Stimulated activated CD8-positive, alpha-beta memory T cell treated with anti-CD3 and anti-CD28 coated beads, Interleukin-12 subunit alpha, Interleukin-12 subunit beta, amount 100 ng/mL, for 1 hour (primary cell): ENCODE measurements at places on chromosomes 5 and 9.

DNA sequence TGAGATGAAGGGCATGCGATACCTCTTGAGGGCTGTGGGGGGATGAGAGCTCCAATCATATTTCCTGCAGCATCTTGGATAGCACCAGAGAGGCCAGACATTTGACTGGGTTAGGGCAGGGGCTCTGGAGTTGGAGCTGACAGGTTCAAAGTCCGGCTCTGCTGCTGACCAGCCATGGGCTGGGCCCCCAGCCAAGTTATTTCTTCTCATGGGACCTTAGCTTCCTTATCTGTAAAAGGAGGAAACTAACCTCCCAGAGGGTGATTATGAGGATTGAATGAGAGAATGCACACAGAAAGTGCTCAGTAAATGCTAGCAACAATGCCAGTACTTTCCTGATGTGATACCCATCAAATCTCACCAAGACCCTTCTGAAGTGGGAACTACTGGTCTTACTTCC is 65.2 kb upstream of the SLC25A51 start:
- DNase-seq = no peak

GRCh38 chr5:68336200-68336599 is 120.6 kb downstream of the PIK3R1 start:
- no peak for DNase-seq

DNA sequence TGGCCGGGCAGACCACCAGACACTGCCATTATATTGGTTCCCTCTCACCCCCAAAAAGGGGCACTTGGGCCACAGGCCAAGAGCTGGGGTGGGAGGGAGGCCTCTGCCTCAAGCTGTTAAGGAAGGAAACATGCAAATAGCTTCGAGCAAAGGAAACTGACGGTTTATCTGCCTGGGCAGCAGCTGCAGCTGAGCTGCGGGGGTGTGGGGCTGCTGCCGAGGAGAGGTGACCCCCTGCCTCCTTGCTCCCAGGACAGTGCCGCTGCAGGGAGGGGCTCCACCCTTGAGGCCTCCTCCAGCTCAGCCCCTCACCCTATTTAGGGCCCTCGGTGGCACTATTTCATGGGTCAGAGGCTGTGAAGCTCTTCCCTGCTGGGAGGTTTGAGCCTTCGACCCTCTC is 789 bp downstream of the DOK3 start:
- no peak for DNase-seq

DNA sequence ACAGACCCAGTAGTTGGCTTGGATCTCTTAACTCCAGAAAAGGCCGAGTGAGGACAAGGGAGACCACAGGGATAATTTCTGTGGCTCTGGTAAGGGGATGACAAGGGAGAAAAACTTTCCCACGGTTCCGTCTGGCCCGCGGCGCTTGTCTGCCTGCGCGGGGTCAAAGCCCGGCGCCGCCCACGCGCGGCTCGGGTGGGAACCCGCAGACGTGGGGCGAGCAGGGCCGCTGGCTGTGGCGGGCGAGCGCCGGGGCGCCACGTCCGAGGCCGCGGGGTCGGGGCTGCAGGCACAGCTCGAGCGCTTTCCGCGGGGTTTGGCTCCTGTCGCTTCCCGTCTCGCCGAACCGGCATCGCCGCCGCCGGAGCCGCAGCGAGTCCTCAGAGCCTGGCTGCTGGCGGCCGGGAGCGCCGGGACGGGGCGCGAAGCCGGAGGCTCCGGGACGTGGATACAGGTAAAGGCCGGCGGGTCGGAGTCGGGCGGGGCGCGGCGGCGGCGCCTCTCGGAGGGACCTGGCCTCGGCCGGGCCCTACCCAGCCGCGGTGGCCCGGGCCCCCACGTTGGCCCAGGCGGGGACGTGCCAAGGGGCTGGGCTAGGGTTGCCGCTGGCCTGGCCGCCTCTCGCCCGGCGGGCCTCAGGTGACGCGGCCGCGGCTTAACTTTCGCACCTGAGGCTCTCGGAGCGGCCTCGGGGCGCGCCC is at the start of gene RNF180:
TSS of gene RNF180 (plus strand) at position 344 of the 701 bp plus-strand sequence. CDS start 34,965 bp downstream, outside the sequence.
- DNase-seq = no peak

DNA sequence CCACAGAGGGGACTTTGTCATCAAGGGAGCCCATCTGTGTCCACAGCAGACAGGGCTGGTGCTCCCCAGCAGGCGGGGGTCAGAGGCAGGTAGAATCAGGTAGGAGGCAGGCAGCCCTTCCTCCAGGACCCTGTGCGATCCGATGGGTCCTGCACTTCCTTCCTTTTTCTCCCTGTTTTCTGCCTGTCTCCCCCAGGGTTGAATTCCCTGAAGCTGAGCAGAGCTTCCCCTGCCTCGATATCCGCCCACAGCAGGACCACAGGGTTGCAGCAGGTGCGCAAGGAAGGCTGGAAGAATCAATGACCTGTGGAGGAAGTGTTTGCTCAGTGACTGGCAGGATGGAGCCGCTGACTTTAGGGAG is 69.2 kb downstream of the MRPL36 start:
- DNase-seq = no peak

DNA sequence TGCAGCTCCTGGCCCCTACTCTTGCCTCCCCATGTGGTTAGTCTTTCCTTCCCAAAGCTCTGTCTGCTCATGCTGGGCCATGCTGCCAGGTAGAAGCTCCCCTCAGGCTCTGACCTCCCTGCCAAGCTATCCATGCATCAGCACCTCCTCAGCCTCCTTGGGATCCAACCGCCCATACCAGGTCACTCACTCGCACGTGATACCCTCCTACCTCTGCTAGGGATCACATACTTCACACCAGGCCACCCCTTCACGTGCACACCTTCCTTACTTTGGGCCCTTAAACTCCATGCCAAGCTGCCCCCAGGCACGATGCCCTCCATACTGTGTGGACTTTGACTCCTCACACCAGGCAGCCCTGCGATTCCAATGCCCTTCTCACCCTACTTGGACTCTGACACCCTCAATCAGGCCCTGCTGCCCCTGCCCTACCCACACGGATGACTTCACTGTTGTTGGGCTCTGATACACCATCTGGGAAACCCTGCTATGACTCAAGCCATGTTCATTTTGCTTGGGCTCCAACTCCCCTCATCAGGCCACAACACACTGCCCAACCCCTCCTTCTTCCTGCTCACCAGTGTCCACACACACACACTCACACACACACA is 34.1 kb downstream of the ZNF483 start:
- no peak for DNase-seq

GRCh38 chr9:6816581-6816980 is 58.8 kb downstream of the KDM4C start:
- no peak for DNase-seq
